ENCODE measurements at places on chromosomes 3 and 15. TPM values are rescaled to one million over a fixed set of nuclear protein-coding genes. Genes with fewer than 3 reads are reported as not detected.

Gene ZNF385D
- total RNA-seq = 1.9 TPM

Gene PLA2G4B
- total RNA-seq = 4.4 TPM

Gene LRRC57
- 10.8 TPM for total RNA-seq

Gene FAM131A
- 17.6 TPM for total RNA-seq

Gene SIAH2
- total RNA-seq = 47.8 TPM

Gene EPHB1
- total RNA-seq = 1.6 TPM

Gene IL5RA
- total RNA-seq = not detected

Gene SEMA7A
- total RNA-seq = 27.4 TPM

Gene ECE2
- total RNA-seq = not detected

Gene GOLGA8J
- total RNA-seq = not detected
